Stimulated activated CD8-positive, alpha-beta memory T cell treated with anti-CD3 and anti-CD28 coated beads, Interleukin-4, amount 100 ng/mL, for 24 hours (primary cell): ENCODE measurements at places on chromosomes 16 and 17.
A peak's percentile ranks its signal among the peaks of the same experiment; 100 is the strongest.

DNA sequence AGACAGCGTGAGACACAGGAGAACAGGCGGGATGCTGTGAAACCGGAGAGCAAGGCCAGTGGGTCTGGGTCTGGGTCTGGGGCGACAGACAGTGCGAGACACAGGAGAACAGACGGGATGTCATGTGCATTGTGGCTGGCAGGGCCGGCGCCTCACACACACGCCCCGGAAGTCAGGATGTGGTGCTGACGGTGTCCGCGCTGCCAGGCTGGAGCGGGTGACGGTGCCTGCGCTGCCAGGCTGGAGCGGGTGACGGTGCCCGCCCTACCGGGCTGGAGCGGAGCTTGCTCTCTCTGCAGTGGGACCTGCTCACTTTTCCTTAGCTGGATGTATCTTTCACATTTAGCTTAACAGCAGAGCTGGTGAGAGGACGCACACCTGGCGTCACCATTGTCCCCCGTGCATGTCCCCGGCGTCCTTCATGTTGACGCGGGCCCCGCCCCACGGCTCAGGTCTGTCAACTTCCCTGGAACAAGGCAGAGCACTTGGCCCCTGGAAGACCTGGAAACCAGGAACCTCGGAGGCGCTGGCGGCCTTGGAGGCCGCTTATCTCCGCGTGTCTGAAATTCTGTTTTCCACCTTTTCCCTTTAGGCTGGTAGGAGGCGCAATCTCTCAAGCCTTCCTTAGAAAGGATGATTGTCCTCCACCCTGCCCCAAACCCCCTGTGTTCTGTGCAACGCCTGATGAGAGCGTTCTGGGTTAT is 43.0 kb upstream of the ZNF750 start:
- DNase-seq = peak; percentile 59

GRCh38 chr17:78032166-78032565 is 73.7 kb downstream of the TNRC6C start:
- DNase-seq = no peak

- DNase-seq = no peak
These were observed 7.8 kb downstream of the CRAMP1 start for GRCh38 chr16:1619976-1620375.

DNA sequence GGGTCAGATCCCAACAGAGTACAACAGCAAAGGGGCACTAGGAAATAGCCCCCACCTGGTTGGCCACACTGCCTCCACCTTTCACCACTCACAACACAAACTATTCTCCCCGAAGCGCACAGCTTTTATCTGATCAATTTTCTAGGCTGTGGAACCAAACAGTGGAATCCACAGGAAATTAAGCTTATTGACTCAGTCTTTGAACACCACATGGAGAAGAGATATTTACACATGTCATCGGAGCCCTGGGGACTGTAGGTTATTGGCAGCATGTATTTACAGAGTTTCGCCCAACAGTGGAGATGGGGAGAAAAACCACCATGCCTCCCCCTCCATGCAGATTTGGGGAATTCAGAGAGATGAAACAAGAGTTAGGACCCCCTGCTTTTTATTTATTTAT is 154.8 kb downstream of the XYLT1 start:
- DNase-seq = no peak

DNA sequence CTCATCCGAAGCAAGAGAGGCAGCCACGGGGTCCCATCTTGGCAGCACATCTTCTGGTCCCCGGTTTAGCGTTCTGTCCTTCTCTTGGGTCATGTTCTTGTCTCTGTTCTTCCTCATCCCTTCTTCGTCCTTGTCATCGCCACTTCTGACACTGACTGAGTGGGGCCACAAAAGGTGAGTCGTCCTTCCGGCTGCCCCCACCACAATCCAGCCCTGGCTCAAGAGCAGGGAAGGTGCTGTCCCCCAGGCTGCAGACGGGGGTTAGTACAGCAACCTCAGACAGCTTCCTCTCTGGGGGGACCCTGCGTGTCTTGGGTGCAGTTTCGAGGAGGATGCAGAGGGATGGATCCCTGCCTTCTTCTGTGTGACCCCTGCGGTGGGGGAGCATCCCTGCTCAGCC is 21.8 kb downstream of the NAA60 start:
- no peak for DNase-seq

DNA sequence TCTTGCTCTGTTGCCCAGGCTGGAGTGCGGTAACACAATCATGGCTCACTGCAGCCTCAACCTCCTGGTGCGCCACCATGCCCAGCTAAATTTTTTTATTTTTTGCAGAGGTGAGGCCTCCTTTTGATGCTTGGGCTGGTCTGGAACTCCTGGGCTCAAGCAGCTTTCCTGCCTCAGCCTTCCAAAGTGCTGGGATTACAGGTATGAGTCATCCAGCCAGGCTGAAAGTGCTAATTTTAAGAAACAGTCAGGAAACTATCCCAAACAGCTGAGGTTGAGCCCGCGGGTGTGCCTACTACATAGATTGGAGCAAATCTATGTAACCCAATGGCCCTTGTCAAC is 738 bp upstream of the XPO6 start:
- no peak for DNase-seq

GRCh38 chr16:84511180-84511800 is 6.8 kb upstream of the MEAK7 start:
- peak; percentile 69 for DNase-seq

GRCh38 chr16:1946495-1947368 is 3.7 kb upstream of the MSRB1 start:
- no peak for DNase-seq

- DNase-seq = no peak
These were observed 6.3 kb upstream of the TBCD start for GRCh38 chr17:82745524-82745923.

DNA sequence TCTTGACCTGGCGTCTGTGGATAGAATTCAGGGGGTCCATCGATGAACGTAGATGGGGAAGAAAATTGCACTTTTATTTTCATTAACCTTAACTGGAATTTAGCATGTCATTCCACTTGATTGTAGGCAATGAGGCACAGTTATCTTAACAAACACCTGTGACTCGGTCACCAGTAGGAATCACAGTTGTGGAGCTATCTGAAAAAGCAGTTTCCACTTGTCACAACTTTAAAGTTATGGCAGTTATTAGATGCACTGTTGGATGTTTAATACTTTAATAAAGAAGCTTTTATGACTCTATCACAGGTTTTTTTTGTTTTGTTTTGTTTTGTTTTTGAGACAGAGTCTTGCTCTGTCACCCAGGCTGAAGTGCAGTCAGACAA is 83.7 kb upstream of the LGALS9 start:
- DNase-seq = no peak

GRCh38 chr17:11122908-11123307 is 118.1 kb upstream of the SHISA6 start:
- no peak for DNase-seq

- no peak for DNase-seq
These were observed 18.2 kb downstream of the HEATR6 start for GRCh38 chr17:60060474-60060873.

GRCh38 chr17:44207743-44208142 is 8.1 kb upstream of the ATXN7L3 start:
- DNase-seq = no peak

DNA sequence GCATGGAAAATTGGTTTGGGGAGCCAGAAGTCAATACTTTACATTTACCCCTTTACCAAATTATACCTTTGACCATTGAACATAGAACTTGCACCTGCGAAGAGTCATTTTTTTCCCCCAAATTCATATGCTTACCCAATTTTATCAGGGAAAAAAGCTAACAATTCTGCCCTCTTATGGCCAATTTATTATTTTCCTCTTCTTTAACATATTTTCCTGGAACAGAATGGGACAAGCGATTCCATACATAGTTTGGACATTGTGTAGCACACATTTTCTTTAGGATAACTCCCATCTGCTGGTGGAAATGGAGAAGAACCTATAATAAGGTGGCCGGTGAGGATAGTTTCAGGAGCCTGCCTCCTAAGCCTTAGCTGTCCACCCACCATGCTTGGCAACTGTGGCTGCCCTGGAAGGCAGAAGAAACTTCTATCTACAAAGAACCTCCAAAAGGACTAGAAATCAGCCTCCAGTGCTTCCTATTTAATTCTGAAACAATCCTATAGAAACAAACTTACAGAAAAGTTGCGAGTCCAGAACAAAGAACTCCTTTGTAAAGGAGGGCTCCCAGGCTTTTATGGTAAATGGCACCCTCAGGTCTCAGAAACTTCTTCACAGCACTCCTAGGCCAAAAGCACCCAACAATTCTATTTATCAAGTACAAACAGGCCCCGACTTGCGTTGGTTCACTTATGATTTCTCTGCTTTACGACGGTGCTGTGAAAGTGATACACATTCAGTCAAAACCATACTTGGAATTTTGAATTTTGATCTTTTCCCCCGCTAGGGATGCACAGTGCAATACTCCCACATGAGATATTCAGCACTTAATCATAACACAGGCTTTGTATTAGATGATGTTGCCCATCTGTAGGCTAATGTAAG is 64.1 kb upstream of the CACNG4 start:
- DNase-seq = no peak

- no peak for DNase-seq
These were observed 85.7 kb downstream of the CDYL2 start for GRCh38 chr16:80718480-80719220.

DNA sequence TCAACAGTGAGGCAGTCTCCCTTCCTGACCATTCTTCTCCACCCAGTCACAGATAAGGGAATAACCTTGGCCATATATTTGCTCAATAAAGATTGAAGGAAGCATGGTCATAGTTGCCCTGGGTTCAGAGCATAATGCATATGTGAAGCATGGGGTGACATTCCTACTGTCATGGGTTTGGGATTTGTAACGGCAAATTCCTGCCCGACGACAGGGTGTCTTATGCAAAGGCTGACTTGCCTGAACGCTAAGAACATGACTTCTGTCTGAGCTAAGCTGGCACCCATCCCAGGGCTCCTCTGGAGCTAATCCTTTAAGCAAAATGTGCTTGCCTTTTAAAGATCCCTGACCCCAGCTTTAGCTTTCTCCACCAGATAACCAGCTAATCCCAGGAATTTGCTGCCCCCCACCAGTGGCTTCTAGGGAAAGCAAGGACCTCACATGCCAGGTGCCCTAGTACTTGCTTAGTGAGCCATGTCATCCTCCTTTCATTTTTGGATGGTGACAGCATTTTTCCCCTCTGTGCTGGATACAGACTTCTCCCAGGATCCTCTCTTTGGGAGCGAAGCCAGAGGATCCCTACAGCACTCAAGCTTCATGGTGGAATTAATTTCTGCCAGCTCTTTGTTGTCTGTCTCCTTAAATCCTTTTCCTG is 11.7 kb downstream of the SLC7A6OS start:
- DNase-seq = no peak

DNA sequence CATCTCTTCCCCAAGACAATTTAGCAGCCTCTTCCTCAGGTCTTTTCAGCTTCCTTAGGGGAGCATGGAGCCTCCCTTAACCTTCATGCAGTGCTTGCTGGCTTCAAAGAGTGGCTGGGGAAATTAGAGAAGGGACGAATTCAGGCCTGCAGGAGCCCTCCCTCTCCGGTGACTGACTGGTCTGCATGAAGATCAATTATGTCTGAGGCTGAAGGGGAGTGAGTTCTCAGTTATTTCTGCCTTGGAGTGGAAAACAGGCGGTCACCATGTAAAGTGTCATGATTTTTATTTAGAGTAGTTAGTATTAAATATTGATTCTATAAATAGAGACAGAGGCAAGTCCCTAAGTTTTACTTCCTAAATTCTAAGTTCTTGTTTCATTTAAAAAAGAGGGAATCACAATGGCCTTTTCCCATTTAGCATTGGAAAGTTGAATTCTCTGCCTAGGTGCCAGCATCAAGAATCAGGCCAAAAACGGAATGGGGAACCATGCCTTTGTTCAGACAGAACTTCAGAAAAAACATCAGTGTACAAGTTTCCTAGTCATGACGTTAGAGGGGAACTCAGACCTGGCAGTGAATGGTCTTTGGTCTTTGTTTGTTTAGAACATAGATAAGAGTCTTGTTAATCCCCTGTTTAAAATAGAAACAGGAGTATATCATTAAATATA is 4.4 kb downstream of the GABARAPL2 start:
- DNase-seq = no peak

- no peak for DNase-seq
These were observed 56.6 kb downstream of the TENT4B start for GRCh38 chr16:50209546-50210265.

DNA sequence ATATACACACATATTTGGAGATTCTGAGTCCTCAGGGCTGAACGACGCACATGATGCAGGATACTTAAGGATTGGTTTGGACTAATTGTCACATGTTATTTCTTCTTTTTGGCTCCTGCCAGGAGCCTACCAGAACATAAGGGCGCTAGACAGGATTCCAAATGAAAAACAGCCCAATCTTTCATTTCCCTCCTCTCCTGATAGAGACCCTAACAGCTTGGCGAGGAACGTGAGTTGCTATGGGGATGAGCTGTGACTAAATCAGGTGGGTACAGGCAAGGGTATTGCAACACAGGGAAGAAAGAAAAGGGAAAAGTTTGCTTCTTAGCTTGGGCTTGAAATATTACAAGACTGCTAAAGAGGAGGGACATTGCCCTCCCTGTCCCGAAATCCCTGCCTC is 109.9 kb downstream of the AIPL1 start:
- no peak for DNase-seq

DNA sequence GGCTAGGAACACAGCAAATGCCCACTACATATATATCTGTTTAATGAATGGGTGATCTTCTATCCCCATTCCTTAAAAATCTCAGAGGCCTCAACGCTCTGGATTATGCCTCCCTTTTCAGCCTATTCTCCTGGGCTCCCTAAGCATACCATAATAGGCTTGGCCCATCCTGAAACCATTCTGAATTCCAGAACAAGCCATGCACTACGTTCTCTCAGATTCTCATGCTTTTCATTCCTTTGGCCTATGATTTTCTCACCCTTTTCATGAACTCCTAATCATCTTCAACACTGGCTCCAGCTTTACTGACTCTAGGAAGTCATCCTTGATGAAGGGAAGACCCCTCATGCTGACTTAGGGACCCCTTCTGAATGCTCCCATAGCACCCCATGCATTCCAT is 71.1 kb downstream of the RPGRIP1L start:
- DNase-seq = no peak

DNA sequence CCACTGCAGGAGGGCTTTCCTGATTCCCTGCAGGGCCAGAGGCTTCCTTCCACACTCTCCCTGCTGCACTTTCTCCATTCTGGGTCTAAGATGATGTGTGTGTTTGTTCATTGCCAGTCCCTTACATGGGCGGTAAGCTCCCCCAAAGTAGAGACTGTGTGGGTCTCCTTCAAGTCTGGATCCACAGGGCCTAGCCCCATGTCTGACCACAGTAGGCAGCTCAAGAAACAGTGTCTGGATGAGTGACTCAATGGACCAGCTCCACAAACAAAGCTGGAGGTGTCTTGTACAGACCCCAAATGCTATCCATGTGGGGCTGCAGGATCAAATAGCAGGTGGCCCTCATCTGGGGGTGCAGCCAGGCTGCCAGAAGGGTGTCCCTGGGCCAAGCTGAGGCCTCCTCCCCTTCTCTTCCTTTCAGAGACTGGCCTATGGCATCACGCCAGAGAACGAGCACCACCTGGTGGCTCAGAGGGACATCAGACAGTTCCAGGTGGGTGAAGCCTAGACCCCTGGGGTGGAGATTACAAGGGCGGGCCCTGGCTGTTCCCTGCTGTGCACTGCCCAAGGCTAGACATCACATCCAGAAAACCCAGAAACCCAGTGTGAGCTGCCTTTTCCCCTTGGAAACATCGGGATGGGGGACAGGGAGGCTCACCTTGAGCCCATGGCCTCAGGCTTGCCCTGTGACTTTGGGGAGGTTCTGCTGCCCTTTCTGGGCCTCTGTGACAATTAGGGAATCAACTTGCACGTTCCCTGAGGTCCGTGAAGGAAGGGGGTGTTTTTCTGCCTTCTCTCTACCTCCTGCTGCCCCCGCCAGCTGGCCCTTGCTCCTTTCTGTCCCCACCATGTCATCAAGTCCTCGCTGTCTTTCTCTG is 45.9 kb downstream of the SLC6A2 start:
- peak; percentile 16 for DNase-seq
